Activated T-cell treated with anti-CD3 and anti-CD28 coated beads for 4 hours (primary cell): ENCODE measurements at places on chromosomes 7 and 10.

- no peak for DNase-seq
Measured at GRCh38 chr10:59907537-59907917, 1.2 kb upstream of the CCDC6 start.

- DNase-seq, result no peak
Measured at GRCh38 chr7:71652510-71652909, 520.6 kb downstream of the GALNT17 start.

GRCh38 chr10:5905854-5906507, 15.9 kb downstream of the FBH1 start:
- DNase-seq, result no peak

- DNase-seq, result no peak
Measured at GRCh38 chr10:78867555-78867939, 201.2 kb upstream of the ZMIZ1 start.

- DNase-seq, result no peak
Measured at GRCh38 chr10:26323219-26323618, 106.6 kb downstream of the GAD2 start.

DNA sequence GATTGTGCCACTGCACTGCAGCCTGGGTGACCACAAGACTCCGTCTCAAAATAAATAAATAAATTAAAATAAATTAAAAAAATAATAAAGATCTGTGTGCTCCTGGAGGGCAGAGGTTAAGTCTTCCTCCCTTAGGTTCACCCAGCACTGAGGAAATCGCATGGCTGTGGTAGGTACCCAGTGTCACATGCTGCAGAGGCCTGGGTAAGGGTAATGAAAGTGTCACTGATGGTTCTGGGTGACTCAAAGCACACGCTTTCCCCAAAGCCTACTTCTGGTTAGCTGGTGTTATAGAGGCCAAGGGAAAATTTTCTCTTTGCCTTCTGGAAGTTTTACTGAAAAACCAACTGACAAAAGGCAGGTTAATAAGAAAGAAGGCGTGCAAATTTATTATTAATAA, 88.8 kb upstream of the ITGB1 start:
- no peak for DNase-seq

DNA sequence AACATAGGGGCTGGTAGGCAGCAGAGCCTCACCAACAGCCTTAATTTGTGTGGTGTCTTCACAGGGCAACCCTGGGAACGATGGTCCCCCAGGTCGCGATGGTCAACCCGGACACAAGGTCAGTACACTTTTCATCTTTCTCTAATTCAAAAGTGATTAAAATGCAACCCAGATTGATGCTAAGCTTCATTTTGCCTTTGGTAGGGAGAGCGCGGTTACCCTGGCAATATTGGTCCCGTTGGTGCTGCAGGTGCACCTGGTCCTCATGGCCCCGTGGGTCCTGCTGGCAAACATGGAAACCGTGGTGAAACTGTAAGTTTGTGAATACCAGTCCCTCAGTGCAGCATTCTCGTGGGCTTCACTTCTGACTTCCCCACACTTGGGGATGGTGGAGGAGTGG, 30.9 kb downstream of the COL1A2 start:
- DNase-seq, result no peak

DNA sequence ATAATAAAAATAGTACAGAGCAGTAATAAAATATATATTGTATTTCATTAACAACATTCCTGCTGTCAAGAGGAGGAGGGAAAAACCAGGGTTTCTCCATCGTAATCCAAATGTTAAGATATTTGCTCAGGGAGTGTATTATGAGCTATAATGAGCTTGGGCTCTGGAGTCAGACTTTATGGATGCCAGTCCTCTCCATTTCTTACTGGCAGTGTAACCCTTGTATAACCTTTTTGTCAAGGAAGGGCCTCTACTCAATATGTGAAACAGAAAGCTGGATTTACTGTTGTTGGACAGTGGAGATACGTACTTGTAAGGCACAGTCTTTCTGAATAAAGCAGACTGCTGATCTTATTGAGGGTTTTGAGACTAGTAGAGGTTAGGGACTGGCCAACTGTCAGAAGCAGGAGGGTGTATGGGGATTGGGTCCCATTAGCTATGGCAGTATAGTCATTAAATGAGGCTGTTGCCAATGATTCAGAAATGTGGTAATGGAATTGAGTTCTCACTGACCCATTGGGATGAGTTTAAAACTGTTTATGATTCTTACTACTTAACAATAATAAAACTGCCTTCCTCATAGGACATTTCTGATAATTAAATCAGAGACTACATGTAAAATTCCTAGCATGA, 56.5 kb downstream of the ZNF277 start:
- no peak for DNase-seq

DNA sequence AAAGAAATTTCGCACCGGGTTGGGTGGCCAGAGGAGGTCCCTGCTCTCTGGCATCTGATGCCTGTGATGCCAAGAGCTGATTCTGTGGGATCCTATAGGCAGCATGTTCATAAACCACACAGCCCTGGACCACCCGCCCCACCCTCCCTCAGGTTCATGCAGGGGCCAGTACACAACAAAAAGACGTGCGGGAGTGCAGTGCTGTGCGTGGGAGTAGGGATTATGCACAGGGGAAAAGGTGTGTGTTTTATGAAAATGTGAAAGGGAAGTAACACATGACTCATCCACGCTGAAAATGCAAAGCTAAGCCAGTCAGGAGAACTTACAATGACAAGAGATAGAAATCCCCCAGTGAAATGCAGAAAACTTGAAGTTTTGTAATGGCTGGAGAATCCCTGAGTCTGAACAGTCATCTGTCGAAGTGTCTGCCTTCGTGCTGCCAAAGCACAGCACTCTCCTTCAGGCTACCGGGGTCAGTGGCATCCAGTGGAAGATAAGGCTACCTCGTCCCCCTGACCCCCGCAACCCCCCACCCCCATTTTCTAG, 1.1 kb downstream of the KIAA1217 start:
- DNase-seq, result no peak
